ENCODE measurements at places on chromosomes 4 and X. TPM values are rescaled to one million over a fixed set of nuclear protein-coding genes. Genes with fewer than 3 reads are reported as not detected.

The HSFX4 gene
- total RNA-seq = not detected

The PAGE1 gene
- not detected for total RNA-seq

The TMPRSS11D gene
- total RNA-seq = not detected

The COL25A1 gene
- total RNA-seq = 0.25 TPM

The KCND1 gene
- 5.0 TPM for total RNA-seq

The GPR82 gene
- total RNA-seq = not detected

The CTAG1B gene
- not detected for total RNA-seq

The FTSJ1 gene
- 36.4 TPM for total RNA-seq

The GAR1 gene
- total RNA-seq = 6.2 TPM

The FGFBP1 gene
- total RNA-seq = not detected

The TLL1 gene
- 0.31 TPM for total RNA-seq

The NKAP gene
- 7.7 TPM for total RNA-seq

The PAGE4 gene
- not detected for total RNA-seq

The MAP3K15 gene
- not detected for total RNA-seq

The CTAG1A gene
- not detected for total RNA-seq

The RCHY1 gene
- total RNA-seq = 14.6 TPM

The PRDX4 gene
- 457 TPM for total RNA-seq

The RBM46 gene
- 0.20 TPM for total RNA-seq

The GAGE13 gene
- not detected for total RNA-seq

The SPANXN3 gene
- not detected for total RNA-seq

The COL4A6 gene
- 0.54 TPM for total RNA-seq

The LINC00632 gene
- total RNA-seq = 50.2 TPM

The NAP1L3 gene
- 4.7 TPM for total RNA-seq

The OPRPN gene
- not detected for total RNA-seq

The TRAM1L1 gene
- 1.3 TPM for total RNA-seq

The HS3ST1 gene
- total RNA-seq = 0.49 TPM

The RNF150 gene
- 0.25 TPM for total RNA-seq

The DRD5 gene
- not detected for total RNA-seq

The DACH2 gene
- total RNA-seq = not detected

The FAM9C gene
- total RNA-seq = not detected

The CT55 gene
- total RNA-seq = not detected

Measured in cardiac ventricle fibroblast (primary cell).